ENCODE measurements at places on chromosomes 13 and 19.

- no peak for DNase-seq
These were observed 3.1 kb upstream of the GTF3A start for GRCh38 chr13:27421101-27421871.

DNA sequence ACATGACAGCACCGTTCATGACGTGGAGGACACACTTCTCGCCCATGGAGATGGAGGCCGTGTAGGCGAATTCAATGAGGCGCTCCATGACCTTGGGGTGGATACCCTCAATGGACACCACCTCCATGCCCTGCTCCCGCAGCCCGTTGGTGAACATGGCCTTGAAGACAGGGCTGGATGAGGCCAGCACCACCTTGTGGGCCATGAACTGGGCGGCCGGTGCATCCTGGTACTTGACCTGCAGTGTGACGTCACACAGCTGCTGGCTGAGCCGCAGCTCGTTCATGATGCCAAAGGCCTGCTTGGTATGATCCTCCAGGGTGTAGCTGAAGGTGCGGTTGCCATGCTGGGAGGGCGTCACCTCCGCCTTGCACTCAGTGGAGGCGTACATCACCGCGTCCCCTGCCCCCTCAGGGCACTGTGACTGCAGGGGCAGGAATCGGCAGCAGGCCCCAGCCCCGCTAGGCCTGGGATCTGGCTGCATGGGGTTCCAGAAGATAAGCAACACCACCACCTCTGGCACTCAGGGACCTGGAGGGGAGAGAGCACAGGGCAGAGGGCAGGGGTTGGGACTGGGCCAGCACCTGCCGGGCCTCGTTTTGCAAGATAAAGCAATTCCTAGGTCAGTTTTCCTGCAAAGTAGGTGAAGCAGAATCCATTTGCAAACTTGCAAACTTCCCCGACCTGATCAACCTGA, 3.5 kb downstream of the KEAP1 start:
- no peak for DNase-seq

DNA sequence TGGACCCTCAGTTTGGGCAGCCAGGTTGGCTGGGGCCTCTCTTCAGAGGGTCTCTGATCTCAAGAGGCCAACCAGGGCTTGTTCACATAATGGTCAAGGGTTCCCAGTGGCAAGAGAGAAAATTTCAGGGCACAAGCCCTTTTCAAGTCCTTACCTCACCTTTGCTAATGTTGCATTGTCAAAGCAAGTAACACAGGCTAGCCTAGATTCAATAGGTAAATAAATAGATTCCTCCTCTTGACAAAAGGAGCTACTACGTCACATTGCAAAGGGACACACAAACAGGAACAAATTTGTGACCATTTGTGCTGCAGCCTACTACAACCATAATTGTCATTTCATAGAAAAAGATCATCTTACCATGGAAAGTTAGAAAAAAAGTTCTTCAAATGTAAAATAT, 33.9 kb upstream of the FRY start:
- DNase-seq, result no peak

- DNase-seq, result no peak
These were observed 14.4 kb downstream of the FOXO1 start for GRCh38 chr13:40651866-40652587.
